ENCODE measurements at places on chromosomes 1 and 21.

DNA sequence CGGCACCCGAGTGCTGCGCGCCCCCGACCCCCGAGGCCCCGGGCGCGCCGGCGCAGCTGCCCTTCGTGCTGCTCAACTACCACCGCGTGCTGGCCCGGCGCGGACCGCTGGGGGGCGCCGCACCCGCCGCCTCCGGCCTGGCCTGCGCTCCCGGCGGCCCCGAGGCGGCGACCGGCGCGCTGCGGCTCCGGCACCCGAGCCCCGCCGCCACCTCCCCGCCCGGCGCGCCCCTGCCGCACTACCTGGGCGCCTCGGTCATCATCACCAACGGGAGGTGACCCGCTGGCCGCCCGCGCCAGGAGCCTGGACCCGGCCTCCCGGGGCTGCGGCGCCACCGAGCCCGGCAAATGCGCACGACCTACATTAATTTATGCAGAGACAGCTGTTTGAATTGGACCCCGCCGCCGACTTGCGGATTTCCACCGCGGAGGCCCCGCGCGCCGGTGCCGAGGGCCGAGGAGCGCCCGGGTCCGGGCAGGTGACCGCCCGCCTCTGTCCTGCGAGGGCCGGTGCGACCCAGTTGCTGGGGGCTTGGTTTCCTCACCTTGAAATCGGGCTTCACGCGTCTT, 49.0 kb downstream of the SIM2 start:
- no peak for DNase-seq

DNA sequence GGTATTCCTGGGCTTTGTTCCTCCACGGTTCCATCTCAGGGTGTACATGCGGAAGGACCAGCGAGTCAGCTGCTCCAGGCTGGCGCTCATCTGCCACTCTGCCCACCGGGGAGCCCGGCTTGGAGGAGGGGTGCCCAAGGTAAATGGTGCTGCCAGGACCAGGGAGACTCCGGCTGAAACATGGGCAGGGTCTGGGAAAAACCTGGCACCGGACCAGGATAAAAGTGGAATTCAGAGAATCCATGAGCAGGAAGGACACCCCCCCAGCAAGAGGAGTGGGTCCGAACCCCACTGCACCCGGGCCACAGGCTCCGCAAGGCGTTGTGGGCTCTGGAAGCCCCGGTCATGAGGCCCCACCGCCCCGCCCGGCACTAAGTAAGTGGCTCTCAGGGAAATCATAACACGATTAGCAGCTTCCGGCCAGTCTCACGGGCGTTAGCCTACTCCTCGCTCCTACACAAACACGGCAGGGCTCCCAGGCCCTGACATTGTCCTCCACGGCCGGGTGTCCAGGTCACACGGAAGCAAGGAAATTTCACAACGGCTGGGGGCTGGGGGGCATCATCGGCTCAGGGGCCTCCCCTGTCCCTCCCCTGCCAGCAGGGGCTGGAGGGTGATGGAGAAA, 21.1 kb downstream of the MEGF6 start:
- DNase-seq: no peak

GRCh38 chr1:233278631-233279030, 16.9 kb downstream of the PCNX2 start:
- no peak for DNase-seq

GRCh38 chr1:30881319-30882181, 27.0 kb downstream of the SDC3 start:
- no peak for DNase-seq

DNA sequence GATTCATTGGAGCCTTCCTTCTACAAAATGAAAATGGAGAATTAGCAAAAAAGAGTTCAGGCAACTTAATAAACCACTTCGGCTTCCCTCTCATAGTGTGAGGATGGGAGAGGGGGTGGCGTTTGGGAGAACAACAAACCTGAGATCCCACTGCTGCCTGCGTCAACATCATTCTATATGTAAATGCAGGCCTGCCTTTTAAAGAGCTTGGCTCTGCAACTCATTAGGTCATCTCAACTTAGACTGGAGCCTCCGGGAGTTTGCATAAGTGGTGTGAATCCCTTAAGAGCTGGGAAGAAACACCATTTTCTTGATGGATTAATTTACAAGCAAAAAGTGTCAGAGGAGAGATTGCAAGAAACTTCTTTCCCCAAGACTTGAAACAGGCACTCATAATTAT, 127.6 kb upstream of the DAB1 start:
- DNase-seq: no peak

GRCh38 chr1:150572918-150573647, 6.3 kb downstream of the MCL1 start:
- DNase-seq: no peak

- DNase-seq: no peak
These were observed 139.8 kb downstream of the RYR2 start for GRCh38 chr1:237181743-237182317.

GRCh38 chr1:227889863-227890405, 57.8 kb downstream of the WNT9A start:
- DNase-seq: no peak

DNA sequence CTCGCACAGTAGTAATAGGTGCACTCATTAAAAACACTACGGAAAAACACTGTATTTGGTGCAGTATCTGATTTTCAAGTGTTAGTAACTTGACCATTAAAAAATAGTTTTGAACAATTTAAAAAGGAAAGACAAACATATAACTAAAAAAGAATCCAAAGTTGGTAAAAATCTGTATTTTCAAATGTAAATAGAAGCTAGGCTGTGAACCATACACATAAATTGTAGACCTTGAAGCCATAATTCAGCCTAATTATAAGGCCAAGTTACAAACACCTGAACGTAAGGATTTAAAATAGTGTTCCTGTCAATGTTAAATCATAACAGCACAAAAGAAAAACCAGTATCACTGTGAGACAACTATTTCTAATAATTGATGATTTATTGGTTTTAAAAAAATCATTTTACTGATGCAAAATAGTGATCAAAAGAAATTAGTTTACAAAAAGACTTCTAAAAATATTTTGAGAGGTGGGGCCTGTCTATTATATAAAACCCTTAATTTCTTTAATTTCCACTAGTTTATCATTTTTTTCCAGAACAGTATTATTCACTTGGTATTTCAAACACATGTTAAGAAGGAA, 4.5 kb downstream of the IRF2BP2 start:
- DNase-seq: no peak

DNA sequence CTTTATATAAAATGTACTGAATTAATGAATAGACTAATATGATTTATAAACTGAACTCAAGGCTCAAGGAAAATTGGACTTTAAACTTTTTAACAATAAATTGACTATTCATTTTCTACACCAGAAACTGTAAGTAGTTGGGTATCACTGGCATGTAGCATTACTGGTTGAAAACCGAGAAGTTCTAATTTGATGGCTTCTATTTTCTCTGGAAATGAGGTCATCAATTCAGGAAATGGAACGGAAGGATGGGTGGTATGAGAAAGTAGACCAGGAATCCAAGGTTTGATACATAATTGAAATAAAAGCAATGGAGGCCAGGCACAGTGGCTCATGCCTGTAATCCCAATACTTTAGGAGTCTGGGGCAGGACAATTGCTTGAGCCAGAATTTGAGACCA, 50.4 kb downstream of the RERE start:
- DNase-seq: no peak

DNA sequence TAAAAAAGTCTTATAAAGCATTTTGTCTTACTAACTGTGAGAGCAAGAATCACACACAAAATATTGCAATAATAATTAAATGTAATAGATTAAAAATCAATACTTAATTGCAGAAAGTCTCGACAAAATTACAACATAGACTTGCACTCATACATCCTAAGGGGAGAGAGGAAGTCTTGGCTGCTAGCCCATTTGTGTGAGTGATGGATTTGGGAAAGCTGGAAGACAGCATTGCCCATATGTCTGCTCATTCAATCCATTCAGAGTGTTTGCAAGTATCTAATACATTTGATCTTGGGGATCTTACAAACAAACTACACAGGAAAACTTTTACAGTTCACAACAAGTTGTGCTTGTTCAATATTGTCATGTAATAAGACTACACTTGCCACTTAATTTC, 140.5 kb downstream of the COL11A1 start:
- DNase-seq: no peak

GRCh38 chr1:81296601-81297000, 504.1 kb upstream of the ADGRL2 start:
- no peak for DNase-seq

- DNase-seq: no peak
These were observed 46.5 kb upstream of the COL6A2 start for GRCh38 chr21:46051379-46051770.

GRCh38 chr1:184972315-184973055, 1.8 kb downstream of the NIBAN1 start:
- no peak for DNase-seq

DNA sequence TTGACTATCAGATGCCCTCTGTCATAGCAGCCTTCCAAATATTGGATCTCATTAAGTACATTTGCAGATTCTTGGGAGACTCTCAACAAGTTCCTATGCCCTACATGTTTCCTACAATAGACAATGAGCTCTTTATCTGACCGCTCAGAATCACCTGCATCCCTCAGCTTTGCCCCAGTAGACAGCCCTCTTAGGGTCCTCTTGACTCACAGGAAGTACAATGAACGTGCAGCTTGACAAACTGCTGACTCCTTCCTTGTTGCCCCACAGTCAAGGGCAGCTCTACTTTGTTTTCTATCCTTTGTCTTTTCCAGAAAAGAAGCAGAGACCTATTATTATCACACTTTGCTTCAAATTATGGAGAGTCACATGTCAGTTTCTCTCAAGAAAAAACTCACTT, 27.6 kb downstream of the SLC44A5 start:
- DNase-seq: no peak

All from NCI-H187 treated with DMSO at 0.1 percent for 48 hours (cell line).